ENCODE measurements at places on chromosomes 11 and 22.

GRCh38 chr11:15775015-15775541, 581.3 kb downstream of the SOX6 start:
- no peak for DNase-seq

DNA sequence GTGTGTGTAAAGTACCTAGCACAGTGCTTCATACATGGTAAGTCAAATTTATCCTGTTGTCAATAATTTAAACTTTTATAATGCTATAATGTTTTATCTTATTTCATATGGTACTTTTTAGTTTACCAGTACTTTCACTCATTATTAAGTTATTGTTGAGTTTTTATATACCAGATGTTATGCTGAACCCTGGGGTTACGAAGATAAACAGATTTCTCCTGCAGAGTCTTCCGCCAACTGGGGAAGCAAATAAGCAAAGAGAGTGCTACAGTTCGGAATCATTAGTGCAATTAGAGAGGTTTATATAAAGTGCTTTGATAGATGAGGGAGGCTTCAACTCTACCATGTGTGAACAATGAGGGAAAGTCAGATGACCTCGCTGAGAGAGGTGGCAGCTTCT, 362.3 kb downstream of the DYNC2H1 start:
- DNase-seq, result no peak

DNA sequence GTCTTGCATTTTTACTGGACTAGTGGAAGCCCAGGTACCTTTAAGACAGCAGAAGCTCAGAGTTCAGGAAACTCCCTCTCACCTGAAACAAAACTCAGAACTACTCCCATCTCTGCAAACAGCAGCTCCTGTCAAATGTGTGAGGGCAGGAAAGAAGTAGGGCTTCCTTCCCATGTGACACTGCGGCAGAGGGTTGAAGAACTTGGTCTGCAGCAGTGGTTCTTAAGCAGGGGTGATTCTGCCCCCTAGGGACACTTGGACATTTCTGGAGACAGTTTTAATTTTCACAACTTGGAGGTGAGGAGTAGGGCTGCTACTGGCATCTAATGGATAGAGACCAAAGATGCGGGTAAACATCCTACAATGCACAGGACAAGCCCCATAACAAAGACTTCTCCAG, 63.4 kb downstream of the RCN1 start:
- DNase-seq, result peak; percentile 37

DNA sequence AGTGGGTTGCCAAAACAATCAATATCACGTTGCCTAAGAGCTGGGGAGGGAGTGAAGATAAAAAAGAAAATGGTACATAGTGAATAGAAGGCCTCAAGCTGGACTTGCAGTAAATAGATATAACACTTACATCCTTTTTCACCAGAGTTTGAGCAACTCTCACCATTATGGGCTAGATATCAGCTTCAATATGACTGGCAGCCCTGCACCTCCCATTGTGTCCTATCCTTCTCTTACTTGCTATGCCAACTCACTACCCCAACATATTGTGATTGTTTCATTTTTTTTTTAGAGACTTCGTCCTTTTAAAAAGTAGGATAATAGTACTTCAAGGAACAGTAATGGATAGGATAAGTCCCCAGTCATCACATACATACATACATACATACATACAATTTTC, 7.4 kb downstream of the HBG1 start:
- DNase-seq, result no peak

- no peak for DNase-seq
Measured at GRCh38 chr11:6040874-6041273, 10.3 kb upstream of the OR56A1 start.

DNA sequence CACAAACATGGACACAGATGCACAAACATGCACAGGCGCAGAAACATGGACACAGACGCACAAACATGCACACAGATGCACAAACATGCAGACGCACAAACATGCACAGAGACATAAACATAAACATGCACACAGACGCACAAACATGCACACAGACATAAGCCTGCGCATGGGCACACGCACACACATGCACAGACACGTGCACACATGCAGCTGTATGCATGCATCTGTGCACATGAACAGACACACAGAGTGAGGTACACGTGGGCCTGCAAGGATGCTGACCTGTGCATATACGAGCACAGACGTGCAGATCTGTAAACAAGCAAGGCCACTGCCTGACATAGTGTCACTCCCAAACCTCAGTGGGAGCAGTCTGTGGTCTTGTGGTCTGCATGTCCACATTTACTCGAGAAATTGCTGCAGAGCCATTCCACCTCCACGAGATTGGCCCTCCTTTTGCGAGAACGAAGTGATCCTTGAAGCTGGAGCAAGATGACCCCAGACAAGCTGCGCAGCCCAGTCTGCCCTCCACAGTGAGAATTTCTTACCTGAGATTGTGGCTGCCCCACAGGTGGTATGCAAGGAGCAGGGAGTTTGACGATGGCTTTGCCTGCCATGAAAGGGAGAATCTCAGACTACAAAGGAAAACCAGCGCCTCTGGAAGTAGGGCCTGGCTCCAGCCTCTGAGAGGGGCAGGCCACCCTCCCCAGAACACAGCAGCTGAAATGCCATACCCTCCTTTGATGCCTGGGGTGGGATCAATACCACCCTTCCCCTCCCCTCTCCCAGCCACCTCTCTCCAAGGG, 299.9 kb downstream of the BRD1 start:
- DNase-seq, result no peak

GRCh38 chr11:114478768-114479167, 39.5 kb downstream of the REXO2 start:
- DNase-seq, result peak; percentile 43

DNA sequence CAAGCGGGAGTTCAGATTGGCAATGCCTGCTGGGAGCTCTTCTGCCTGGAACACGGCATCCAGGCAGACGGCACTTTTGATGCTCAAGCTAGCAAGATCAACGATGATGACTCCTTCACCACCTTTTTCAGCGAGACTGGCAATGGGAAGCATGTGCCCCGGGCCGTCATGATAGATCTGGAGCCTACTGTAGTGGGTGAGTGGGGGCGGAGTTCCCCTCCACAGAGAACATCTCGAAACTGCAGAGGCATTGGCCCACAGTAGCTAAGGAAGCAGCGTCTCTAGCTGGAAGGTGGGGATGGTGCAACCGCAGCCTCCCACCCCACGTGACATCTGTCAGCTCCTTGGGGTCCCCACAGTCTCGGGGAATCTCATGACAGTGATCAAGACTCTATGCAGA, 10.9 kb downstream of the TUBA8 start:
- DNase-seq, result no peak

DNA sequence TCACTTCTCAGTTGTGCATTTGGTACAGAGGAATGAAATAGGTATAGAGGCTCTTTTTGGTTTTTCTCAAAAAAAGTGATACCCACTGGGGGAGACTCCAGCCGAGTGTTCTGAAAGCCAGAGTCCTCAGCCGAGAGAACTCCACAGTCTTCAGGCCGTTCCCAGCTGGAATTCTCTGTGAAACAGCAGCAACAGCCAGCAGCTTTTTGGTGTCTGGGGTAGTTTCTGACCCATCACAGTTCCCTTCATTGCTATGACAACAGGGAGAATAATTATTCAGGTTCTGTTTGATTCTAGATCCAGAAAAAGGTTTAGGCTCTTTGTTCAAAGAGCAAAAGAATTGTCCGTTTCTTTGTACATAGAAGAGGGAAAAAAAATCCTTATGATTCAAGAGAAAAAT, 84.6 kb downstream of the C22orf31 start:
- DNase-seq, result no peak

- no peak for DNase-seq
Measured at GRCh38 chr11:15223318-15223717, 108.6 kb downstream of the INSC start.

DNA sequence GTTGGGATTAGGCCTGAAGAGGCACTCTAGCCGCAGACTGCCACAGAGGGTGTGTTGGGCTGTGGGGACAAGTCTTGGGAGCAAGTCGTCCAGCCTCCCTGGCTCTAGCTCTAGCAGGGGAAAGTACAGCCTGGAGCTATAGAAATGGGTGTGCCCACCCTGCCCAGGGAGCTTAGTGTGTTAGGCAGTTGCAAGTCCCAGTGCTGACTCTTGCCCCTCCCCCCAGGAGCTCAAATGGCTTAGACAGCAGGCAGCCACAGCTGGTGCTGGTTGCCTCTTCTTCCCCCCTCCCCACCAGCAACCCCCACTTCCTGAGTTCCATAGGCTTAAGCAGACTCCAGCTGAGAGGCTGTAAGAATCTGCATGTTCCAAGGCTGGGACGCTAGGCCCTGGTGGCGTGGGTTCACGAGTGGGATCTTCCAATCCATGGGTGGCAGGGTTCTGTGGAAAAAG, 61.2 kb downstream of the GUCY1A2 start:
- DNase-seq, result no peak

DNA sequence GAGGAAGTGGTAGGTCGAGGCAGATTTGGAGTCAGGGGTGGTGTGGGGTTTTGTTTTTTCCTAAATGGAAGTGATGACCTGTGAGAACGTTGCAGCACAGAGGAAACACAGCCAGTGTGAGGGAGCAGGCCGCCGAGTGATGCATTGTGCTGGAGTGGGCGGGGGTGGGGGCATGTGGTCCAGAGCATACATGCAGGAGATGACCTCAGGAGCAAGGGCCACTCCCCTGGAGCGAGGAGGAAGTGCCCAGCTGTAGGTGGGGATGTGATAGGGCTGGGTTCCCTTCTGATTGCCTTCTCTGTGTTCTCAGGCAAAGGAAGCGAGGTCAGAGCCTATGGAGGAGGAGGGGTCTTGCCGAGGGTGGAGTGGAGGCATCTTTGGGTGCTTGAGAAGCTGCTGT, 81.4 kb downstream of the PPP6R3 start:
- DNase-seq, result no peak

GRCh38 chr11:110035357-110035756, 57.8 kb upstream of the ZC3H12C start:
- no peak for DNase-seq

- DNase-seq, result peak; percentile 73
Measured at GRCh38 chr11:119144825-119145486, 3.9 kb upstream of the ABCG4 start.

DNA sequence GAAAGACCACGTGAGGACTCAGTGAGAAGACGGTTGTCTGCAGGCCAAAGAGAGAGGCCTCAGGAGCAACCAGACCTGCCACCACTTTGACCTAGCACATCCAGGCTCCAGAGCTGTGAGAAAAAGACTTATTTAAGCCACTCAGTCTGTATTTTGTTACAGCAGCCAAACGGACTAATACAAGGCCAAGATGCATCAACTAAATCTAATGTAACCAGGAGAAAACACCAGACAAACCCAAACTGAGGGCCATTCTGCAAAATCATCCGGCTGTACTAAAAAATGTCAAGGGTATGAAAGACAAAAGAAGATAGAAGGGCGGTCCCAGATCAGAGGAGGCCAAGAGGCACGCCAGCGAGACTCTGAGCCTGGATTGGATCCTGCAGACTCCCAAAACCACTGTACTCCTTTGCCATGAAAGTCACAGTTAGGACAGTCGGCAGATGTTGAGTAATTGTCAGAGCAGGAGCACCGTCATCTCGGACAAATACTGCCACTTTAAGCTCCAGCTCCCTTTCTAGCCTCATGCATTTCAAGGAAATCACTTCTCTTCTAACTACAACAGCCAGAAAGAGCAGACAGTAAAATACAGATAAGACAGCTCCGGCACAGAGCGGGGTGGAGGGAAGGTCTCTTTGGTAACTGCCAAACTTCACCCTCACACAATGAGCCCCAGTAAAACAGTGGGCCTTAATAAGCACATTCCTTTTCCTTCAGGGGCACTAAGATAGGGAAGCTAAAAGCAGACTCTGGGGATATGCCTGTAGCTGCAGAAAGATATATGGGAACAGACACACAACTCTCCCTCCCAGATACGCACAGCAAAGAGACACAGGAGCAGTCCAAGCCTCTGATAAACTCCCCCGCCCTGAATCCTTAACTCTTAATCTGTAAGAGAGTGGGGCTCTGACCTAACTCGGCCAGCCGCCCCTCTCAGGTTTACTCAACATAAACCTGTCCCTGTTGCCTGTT, 3.5 kb upstream of the ZP1 start:
- DNase-seq, result no peak

- DNase-seq, result peak; percentile 46
Measured at GRCh38 chr11:65424205-65425104, 1.9 kb downstream of the NEAT1 start.

Data from PC-9 (cell line).